ENCODE measurements at places on chromosomes 2 and 18.

DNA sequence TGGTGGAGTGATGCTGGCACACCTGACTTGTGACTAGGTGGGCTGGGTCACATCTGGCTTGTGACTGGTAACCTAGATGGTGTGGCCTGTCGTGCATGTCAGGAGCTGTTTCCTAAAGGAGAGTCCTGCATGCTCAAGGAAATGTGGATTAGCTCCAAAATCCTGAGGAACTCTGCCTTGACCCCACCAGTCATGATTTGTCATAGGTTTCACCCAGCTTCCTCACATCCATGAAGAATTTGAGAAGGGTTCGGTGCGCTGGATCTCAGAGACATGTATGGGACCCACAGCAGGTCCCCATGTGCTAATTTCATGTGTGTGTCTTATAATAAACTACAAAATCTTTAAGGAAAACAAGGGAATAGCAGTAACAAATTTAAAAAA, 107.2 kb downstream of the COL6A3 start:
- no peak for DNase-seq

DNA sequence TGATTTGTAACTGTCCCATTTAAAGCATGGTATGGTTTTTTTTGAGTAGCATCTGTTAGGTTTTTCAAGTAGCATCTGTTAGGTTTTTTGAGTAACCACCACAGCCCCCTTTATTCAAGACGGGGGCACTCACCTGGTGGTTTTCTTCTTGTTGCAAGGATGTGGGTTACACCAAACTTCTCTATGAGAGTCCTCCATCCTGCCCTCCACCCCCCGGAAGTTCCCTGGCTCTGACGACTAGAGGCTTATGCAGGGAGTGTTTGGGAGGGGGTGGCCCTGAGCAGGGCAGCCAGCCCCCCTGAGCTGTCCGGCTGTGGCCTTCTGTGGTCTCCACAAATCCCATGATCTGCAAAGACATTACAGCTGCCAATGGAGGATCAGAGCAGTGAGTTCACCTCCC, 39.3 kb downstream of the MTCL1 start:
- DNase-seq = peak; percentile 20

GRCh38 chr18:3560755-3561154, 110.8 kb downstream of the TGIF1 start:
- DNase-seq = no peak

- DNase-seq = no peak
Observed at GRCh38 chr18:1526991-1527390, 622.3 kb downstream of the ADCYAP1 start.

GRCh38 chr2:2707206-2707991, 376.3 kb upstream of the MYT1L start:
- DNase-seq = no peak

DNA sequence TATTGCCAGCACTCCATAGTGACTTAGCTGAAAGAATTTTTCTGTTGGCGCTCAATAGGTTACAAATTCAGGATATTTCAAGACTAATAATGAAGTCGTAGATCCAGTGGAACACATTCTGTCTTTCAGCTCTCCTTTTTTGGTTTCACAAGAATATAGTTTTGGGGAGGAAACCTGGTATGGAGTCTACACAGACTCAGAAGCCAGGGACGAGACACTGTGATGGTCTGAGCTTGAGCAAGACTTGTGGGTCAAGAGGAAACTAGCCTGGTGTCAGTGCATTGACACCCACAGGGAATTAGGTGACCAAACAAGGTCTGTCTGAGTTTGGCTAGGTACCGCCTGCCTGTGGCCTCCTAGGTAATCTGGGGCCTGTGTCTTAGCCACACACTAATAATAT, 26.9 kb downstream of the ARL4C start:
- no peak for DNase-seq

GRCh38 chr2:212854771-212855170, 296.6 kb downstream of the IKZF2 start:
- DNase-seq = no peak

- no peak for DNase-seq
Observed at GRCh38 chr2:230957756-230958391, 32.8 kb upstream of the GPR55 start.

DNA sequence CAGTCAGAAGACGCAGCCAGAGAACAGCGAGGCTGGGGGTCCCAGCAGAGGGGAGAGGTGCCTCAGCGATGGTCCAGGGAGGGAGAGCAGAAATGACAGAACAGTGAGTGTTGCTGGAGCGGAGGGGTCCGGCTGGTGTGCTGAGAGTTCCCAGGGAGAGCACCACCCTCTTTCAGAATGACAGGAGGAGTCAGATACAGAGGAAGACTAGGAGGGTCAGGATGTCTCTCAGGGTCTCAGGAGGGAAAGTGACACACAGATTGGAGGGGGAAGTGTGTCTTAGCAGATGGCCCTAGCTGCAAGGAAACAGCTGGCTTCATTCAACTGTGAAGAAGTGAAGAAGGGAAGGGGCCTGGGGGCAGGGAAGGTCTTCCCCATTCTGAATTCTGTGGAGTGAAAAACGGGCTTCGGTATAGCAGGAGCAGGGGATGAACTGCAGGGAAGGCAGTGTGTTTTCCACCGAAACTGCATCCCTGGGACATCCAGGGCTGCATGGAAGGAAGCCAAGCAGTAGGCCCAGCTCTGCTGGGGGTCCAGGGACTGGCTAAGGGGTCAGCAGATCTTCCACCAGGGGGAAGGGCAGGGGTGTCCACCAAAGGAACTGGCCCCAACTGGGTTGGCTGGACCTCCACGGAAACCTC, 90.0 kb upstream of the OTOS start:
- no peak for DNase-seq

- no peak for DNase-seq
Observed at GRCh38 chr2:236618370-236618769, 48.7 kb downstream of the ACKR3 start.

GRCh38 chr2:134351899-134352298, 98.0 kb downstream of the MGAT5 start:
- DNase-seq = no peak

DNA sequence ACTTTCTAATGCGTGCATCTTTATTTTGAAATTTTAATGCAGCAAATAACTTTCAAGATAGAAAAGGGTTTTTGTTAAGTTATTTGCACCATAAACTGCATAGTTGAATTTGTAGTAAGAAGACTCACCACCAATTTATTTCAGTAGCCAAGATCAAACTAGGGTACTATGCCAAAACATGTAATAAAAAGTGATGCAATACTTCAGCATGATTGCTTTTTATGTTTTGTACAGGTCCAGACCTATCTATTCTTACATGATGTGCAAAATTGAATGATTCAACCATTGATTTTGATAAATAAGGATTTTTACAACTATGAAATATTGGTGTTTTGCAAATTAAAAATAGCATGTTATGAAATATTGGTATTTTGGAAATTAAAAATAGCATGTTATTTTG, 26.7 kb downstream of the AGPS start:
- no peak for DNase-seq

- no peak for DNase-seq
Observed at GRCh38 chr18:32138332-32138982, 46.8 kb downstream of the RNF138 start.

DNA sequence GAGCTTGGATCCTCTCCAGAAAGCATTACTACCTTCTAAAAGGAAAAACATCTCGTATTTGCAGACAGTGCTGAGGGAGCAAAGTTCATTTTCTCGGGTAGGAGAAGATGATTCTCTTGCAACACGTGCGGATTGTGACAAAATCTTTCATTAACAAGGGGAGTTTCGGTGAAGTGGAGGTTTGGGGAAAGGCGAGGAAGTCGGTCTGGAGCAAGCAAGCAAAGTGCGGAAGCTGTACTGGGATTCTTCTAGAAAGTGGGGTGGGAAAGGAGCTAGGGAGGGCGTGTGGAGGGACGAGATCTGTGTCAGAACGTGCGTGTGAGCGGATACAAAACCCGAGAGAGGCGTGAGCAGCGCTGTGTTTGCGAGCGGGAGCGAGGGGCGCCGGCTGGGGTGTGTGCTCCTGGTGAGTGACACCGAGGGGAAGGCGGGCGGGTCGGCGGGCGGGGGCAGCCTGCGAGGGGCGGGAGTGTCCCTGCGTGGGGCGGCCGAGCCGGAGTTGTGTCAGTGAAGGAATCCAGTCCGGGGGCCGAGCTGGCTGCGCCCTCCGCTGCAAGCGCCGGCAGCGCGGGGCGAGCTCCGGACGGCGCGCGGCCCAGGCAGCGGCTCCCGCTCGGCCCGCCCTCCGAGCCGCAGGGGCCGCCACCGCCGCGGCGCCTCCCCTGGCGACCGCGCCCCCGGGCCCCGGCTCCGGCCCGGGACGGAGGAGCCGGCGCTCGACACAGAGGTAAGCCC, at the start of gene SPATS2L:
SPATS2L (plus strand) TSS at position 498 of the 735 bp plus-strand sequence. CDS start 82,552 bp downstream, outside the sequence.
- peak; percentile 23 for DNase-seq
